ENCODE measurements at places on chromosomes 1 and 21.

GRCh38 chr21:28580585-28580984, 412.1 kb downstream of the LTN1 start:
- no peak for DNase-seq

DNA sequence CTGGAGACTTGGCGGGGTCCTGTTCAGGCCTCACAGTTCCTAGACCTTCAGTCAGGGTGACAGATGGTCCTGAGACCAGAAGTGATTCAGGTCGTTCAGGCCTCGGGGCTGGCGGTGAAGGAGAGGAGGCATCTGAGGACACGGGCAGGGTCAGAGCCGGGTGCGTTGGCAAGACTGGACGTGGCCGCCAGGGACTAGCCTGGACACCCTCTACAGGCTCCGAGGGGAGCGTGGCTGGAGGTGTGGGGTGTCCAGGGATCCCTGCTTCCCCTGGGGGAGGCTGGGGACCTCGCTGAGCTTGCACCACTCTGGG, 64.0 kb upstream of the TARDBP start:
- no peak for DNase-seq

DNA sequence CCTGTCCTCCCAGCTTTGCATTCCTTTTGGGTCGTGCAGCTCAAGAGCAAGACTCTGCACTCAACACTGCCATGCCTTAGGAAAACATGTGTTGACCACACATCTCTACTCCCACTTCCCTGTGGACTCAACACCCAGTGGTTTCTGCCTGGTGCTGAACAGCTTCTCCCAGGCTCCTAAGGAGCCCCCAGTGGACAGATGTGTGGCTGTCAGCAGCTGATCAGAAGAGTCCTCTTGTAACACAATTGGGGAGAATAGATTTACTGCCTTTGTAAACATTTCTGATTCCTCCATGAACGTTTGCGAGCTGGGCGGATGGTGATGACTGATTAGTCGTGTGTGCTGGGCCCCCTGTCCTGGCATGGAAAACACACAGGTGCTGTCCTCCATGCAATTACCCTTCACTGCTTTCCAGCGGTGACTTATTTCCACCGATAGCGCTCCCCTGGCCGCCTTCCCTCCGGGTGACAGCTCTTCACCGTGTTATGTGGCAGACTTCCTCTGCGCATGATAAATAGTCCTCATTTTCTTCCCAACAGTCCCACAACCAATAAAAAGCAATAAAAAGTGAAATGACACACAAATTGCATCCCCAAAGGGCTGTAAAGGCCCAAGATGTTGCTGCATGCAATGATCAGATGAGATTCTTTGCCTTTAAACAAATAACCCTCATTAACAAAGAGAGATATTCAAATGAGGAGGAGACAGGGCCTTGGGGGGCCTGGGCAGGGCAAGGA, 249.4 kb upstream of the AJAP1 start:
- no peak for DNase-seq

- DNase-seq = no peak
These were observed 108.4 kb downstream of the GREM2 start for GRCh38 chr1:240503558-240503957.

DNA sequence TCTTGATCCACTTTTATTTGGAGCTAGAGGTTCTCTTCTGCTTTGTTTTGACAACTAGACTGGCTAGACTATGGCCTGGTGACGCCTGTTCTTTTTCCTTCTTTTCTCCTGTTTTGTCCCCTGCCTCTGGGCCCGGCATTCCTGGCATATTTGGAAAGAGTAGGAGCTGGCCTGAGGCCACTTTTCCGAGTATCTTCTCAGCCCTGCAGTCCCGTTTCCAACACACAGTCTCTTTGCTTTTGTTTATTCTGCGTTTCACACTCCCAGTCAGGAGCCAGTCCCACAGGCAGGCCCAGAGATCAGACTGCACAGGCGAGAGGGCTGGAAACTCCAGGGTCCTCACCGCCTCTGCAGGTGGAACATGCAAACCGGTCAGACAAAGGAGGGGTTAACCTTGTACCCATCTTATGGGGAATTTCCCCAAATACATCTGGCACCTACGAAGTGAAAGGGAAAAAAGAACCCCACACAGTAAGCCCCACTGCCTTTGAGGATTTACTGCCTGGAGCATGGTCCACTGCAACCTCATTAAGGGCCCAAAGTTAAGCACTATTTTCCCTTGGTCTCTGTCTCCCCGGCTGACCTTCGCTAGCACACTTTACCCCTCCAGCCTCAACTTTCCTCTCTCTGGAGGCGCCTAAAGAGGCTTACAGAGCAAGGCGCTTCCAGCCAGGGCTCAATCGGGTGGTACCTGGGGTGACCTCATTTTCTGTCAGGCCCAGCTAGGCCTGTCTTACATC, 141.1 kb downstream of the TOMM20 start:
- DNase-seq = no peak

All from NCI-H1694 treated with DMSO at 0.1 percent for 48 hours (cell line).